Brain (organoid and tissue), 16 donors: ENCODE measurements at places on chromosomes 5 and 9.

GRCh38 chr5:83253720-83254119, 176.4 kb downstream of the XRCC4 start:
- DNase-seq = peak; percentile 67

GRCh38 chr5:68261569-68262065, 46.1 kb downstream of the PIK3R1 start:
- DNase-seq = no peak

DNA sequence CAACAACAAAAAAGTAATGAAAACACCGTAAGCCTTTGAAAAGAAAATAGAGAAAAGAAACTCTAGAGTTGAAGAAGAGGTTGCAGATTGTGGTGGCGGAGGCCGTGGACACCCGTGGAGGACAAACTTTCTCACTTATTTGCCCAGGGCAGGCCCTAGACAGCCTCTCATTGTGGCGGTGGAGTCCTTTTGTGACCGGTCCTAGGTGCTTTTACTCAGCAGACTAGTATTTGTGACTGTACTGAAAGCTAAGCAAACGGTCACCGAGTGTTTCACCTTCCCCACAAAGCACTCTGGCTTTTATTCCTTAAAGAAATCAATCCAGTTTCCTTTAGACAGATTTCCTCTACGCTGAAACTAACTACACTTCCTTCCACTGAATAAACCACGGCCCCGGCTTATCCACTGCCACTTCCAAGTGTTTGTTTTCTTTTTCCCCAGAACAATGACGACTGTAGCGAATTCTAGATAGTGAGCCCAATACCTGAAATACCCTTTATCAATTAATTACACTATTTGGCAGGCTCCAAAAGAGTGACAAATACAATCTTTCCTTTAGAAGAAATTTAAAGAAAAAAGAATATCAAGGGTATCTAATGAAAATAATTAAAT, 210.2 kb upstream of the TARS1 start:
- DNase-seq = no peak

DNA sequence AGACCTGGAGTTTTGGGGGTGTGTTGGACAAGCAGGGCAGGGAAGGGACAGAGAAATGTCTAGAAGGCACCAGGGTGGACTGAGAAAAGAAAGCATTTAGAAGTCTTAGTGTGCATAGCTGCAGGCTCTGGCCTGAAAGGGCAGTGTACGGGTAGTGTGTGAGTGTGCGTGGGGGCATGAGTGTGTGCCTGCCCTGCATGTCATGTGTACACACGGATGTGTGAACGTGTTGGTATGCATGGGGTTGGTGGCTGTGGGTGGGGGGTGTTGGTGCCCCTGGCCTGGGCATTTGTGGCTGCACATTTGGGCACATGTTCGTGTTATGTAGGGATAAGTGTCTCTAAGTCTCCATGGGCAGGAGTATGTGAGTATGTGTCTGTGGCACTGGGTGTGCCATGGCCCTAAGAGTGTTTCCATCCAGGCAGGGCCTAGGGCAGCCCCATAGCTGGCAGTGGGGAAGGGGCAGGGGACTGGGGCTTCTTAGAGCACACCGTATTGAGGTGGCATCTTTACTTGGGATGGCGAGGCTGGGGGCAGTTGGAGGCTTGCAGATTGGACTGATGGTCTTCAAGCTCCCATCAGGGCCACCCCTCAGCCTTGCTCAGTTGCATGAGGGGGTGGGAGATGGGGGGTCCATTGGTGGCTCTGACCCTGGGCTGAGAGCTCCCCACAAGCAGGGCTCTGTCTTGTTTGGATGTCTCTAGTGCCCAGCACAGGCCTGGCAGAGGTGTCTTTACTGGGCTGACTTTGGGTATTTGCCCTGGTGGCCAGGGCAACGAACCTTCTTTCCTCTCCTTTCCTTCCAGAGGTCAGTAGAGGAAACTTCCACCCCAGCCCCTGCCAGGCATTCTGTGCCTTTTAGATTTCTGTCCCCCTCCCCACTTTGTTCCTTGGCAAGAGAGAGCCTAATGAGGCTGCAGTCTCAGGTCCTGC, 15.0 kb downstream of the PSD2 start:
- no peak for DNase-seq

GRCh38 chr9:111627260-111627963, 3.7 kb upstream of the DNAJC25 start:
- DNase-seq = no peak

- no peak for DNase-seq
Measured at GRCh38 chr9:68560071-68560844, 19.6 kb upstream of the TMEM252 start.

DNA sequence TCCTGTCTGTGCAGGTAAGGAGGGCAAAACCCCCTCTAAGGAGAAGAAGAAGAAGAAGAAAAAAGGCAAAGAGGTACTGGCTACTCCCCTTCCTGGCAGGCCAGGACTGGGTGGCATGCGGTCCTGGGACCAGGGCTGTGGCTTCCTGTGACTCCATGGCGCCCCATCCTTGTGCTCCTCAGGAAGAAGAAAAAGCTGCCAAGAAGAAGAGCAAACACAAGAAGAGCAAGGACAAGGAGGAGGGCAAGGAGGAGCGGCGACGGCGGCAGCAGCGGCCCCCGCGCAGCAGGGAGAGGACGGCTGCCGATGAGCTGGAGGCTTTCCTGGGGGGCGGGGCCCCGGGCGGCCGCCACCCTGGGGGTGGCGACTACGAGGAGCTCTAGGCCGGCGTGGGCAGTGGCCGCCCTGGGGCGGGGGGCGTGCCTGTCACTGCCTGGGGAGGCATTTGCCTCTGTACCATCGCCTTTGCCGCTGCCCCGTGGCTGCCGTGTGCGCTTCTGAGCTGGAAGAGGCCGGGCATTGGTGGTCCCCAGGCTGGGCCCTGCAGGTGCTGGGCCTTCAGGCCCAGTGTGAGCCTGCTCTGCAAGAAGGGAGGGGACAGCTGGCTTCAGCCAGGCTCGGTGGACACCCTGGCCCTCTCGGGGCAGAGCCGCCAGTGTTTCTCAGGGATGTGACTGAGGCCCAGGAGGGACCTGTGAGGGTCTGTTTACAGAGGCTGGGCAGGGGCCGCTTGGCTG, 2.0 kb upstream of the AJM1 start:
- DNase-seq = no peak

DNA sequence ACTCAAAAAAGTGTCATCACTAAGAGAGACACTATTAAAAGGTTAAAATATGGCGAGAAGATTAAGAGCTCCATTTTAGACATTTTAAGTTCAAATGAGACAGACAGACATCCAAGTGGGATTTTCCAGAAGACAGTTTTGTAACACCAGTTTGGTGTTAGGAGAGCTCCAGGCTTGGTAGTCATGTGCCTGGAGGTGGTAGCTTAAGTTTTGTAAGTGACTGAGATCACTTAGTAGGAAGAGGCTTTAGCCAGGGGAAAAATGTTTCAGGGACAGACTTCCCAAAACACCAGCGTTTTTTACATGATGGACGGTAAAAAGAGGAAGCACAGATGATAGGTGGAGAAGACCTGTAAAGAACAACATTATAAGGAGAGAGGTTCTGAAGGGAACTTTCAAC, 150.3 kb downstream of the GIN1 start:
- DNase-seq = no peak

DNA sequence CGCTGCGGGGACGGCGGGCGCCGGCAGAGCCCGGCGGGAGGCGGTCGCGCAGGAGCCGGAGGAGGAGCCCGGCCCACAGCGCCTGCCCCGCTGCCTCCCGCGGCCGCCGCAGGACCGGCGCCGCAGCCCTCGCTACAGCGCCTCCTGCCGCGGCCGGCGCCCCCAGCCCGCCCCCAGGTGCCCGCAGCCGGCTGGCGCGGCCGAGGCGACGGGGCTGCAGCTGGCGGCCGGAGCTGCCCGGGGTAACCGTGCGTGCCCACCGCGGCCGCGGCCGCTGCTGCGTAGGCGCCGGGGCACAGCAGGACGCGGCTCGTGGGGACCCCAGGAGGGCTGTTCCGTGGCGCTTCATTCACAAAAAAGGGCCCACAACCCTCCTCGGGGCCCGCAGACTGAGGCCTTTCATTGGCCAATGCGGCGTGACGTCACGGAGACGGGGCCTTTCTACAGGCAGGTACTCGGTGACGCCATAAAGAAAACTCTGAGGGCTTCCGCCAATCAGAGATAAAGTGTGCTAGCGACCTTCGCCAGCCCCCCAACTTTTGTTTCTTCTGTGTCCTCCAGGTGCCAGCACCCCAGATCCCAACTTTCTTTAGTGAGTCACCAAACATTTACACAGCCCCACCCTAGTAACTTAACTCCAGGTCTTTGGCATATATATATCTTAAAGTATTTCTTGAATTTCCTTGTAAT, at the start of gene CDC14B:
Gene CDC14B (minus strand): TSS at position 353 of the 690 bp plus-strand sequence. CDS start 465 bp downstream, outside the sequence.
- DNase-seq = peak; percentile 96

GRCh38 chr9:74662674-74663073, 165.5 kb downstream of the RORB start:
- DNase-seq = peak; percentile 63

- DNase-seq = no peak
Measured at GRCh38 chr5:147601652-147602051, 91.8 kb upstream of the DPYSL3 start.

DNA sequence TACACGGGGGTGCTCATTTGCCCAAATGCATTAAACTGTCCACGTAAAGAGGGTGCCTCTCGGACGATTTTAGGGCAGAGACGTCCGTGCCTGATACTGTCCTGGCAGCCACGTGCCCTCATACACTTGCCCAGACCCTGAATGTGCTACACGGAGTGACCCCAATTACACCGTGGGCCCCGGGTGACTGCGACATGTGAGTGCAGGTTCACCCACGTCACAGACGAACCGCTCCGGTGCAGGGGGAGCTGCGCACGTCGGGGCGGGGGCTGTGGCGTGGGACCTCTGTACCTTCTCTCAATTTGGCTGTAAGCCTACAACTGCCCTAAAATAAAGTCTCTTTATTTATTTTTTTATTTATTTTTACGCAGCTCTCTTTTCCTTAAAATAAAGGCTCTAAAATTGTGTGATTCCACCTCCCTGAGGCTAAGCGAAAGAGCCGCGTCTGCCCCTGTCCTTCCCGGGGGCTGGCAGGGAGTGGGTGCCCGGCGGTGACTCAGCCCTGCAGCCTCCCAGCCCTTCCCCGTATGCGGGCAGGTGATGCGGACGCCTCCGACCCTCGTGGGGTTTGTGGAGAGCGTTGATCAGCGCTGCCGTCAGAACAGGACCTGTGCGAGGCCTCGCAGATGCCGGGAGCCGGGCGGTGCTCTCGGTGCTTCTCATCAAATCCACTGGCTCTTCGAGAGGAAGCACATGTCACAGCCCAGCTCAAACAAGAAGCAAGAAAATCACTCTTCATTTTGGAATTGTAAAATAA, 9.2 kb upstream of the EGFL7 start:
- DNase-seq = no peak

DNA sequence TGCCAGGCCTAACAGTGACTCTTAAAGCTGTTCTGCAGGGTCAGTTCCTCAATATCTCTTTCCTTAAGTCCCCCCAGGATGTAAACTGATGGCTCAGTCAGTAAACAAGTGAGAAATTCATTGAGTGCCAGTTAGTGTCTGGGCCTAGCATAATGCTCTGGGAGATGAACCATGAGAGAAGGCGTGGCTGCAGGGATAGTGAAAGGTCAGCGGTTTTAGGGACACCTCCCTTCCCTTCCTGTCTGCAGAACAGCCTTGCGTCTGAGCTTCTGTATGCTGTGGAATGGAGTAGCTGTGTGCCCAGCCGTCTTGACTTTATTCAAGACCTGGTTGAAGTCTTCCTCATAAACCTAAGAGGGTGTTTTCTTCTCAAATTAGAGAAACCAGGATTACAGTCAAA, 46.7 kb upstream of the DMRT3 start:
- no peak for DNase-seq

- DNase-seq = no peak
Measured at GRCh38 chr5:133366438-133366837, 245.9 kb downstream of the FSTL4 start.

GRCh38 chr9:73219985-73220626, 68.4 kb downstream of the ANXA1 start:
- no peak for DNase-seq

DNA sequence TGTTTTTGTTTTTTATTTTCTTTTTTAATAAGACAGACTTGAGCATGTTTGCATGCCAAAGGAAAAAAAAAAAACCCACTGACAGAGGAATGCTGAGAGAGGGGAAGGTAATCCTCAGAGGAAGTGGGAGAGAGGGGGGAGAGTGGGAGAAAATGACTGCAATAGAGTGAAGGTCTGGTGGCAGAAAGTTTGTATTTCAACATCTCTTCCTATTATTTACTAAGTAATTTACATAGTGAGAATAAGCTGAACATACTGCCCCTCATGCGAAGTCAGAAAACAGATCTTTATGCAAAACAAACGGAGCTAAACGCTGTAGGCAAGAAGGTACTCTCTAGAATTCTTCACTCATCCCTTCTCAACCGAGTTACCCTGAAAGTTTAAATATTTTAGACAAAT, 45.0 kb downstream of the ELL2 start:
- DNase-seq = no peak

- peak; percentile 60 for DNase-seq
Measured at GRCh38 chr9:22238809-22239684, 207.6 kb upstream of the DMRTA1 start.

DNA sequence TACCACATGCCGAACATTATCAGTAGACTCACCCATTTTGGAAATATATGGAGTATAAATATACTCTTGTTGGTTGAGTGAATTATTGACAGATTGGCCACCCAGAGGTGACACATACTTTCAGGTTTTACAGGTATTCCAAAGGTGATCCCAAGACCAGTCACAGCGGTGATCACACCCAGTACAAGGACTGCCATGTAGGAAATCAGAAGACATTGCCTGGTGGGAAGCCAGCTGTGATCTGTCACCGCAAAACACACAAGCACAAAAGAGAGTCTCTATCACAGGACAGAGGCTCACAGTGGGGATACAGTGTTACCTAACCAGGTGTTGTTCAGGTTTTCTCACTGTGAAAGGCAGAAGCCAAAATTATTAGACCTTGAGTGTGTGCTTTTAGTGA, 15.8 kb downstream of the BTF3 start:
- DNase-seq = no peak

GRCh38 chr9:125649315-125649714, 57.7 kb downstream of the MAPKAP1 start:
- no peak for DNase-seq

GRCh38 chr9:135500071-135500524, 384 bp upstream of the MRPS2 start:
- DNase-seq = no peak

DNA sequence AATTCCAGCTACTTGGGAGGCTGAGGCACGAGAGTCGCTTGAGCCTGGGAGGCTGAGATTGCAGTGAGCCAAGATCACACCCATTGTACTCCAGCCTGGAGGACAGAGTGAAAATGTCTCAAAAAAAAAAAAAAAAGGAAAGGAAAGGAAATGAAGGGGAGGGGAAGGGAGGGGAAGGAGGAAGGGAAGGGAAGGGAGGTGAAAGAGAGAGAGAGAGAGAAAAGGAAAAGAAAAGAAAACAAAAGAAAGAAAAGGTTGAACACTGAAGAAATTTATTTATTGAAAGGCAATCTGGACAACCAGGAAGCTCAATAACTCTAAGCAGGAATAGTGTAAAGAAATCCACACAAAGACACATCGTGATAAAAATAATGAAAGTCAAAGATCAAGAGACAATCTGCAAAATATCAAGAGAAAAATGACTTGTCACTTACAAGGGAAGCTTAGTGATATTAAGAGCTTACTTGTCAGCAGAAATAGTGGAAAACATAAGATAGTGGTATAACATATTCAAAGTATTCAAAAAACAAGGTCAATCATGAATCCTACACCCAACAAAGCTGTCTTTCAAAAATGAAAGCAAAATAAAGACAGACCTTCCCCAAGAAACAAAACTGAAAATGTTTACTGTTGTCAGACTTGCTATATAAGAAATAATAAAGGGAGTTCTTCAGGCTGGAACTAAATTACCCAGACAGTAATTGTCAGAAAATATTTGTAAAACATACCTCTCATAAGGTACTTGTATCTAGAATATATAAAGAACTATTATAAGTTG, 10.9 kb upstream of the RIMOC1 start:
- no peak for DNase-seq
